EL (cell line): ENCODE measurements at places on chromosomes 7 and 10.
A peak's percentile ranks its signal among the peaks of the same experiment; 100 is the strongest.

DNA sequence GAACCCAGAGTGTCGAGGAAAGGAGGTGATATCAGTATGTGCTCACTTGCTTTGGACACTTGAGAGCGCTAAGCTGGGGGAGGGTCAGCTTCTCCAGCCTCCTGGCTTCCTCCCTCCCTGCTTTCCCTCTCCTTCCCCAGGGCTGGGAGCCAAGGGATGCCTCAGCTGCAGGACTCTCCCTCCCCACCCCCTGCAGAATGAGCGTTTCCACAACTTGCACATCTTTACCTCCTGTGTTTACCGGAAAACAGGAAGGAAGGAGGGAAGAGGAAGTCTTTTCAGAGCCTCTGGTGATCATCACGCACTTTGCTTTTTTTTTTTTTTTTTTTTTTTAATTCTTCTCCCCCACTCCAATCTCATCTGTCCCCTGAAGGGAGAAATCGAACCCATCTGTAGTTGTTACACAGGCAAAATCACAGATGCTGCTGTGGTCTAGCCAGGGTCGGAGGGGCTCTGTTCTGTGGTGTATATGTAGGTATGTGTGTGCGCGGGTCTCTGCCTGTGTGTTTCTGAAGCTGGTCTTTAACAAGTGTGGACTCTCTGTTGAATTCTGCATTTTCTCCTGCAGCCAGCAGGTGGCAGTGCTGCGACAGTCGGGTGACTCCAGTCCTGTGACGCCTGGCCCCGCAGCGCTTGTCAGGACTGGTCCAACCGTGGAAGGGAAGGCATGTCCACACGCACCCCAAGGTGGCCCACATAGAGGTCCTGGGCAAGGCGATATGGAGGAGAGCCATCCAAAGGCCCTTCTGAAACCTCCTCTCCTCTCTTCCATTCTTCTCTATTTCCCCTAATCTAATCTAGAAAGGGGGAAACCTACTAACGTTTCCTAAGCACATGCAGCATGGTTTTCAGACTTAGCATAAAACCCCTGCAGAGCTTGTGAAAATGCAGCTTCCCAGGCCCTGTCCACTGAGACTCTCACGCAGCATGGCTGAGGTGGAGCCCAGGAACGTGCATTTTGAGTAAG is 257.6 kb downstream of the PLXNA4 start:
- peak; percentile 71 for DNase-seq

GRCh38 chr7:34309116-34309515 is 348.9 kb upstream of the NPSR1 start:
- DNase-seq: no peak

DNA sequence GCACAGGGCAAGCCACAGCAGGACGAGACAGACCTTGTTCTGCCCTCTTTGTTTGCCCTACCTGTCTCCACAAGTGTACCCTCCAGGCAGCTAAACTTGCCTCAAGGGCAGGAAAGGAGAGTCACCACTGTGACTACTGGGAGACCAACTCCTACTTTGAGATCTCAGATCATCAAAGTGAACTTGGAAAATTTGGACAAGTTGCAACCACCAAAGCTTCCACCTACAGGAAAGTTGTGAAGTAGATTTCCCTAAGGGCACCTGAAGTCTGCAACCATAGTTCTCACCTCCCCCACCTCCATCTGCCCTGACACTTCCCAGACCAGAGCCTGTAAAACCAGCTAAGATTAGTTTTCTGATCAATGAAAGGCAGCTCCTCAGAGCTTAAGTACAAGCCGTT is 2.5 kb upstream of the WDR91 start:
- DNase-seq: no peak

DNA sequence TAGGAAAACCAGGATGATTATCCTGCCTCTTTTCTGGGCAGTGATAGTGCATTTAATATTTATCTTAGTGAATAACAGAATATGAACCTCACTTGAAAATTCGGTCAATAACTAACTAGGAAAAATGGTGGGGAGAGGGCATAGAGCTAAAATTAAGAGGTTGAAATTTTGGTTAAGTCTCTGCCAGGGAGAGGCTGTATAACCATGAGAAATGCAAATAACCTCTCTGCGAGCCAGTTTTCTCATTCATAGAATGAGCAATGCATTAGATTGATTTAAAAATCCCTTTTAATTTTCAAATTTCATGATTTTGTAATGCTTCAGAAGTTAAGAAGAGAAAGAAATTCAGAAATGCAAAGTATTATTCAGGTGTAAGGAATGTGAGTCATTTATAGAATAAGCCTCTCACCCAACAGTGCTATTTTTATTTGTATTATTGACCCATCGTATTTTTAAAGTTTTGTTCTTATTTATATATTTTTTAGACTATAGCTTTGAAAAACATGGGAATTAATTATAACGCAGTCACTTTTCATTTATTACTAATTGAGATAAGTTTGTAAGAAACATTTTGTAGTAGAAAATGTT is 104.7 kb downstream of the PHF14 start:
- no peak for DNase-seq
